Hematopoietic multipotent progenitor cell treated with erythropoietin and hydrocortisone succinate and interleukin-3 and kit ligand, for 8 days (in vitro differentiated cells): ENCODE measurements at places on chromosomes 2 and 18.

DNA sequence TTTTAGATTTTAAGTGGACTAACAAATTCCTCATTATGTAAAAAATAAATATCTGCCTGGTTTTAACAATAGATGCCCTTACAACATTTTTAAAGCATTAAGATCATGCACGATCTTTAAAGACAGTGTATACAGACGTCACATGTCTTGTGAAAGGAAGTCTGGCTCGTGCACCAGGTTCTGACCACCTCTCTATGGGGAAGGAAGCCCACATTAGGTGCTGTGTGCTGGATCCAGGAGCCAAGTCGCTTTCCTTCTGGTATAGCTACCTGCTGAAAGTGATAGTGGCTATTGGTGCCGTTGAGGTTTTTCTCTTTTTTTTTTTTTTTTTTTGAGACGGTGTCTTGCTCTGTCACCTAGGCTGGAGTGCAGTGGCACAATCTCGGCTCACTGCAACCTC is 116.5 kb downstream of the NCK2 start:
- no peak for DNase-seq

DNA sequence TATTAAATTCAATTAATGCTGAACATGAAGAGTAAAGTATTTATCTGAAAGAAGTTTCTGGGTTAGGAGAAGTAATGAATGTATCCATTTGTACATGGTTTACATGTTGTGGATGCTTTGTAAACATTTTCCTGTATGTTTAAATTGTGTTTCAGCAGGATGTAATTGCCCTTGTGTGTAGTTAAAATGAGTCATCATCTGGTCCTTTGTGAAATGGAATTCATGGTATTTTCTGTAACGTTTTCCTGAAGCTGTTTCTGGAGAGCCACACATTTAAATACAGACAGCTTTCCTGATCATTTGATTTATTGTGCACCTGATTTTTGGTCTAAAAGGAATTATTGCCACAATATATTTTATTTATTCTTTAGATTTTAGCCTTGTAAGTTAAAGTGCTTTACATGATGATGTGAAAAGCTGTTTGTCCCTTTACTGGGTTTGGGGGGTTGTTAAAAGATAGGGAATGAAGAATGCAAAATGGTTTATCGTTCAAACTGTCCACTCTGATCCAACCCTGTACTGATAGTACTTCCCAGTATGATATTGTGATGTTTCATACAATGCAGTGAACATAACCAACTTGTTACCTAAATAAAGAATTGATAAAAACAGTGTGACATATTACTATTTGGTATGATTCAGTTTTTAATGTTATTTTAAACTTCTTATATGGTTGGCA is 41.7 kb upstream of the SLC3A1 start:
- DNase-seq: no peak

DNA sequence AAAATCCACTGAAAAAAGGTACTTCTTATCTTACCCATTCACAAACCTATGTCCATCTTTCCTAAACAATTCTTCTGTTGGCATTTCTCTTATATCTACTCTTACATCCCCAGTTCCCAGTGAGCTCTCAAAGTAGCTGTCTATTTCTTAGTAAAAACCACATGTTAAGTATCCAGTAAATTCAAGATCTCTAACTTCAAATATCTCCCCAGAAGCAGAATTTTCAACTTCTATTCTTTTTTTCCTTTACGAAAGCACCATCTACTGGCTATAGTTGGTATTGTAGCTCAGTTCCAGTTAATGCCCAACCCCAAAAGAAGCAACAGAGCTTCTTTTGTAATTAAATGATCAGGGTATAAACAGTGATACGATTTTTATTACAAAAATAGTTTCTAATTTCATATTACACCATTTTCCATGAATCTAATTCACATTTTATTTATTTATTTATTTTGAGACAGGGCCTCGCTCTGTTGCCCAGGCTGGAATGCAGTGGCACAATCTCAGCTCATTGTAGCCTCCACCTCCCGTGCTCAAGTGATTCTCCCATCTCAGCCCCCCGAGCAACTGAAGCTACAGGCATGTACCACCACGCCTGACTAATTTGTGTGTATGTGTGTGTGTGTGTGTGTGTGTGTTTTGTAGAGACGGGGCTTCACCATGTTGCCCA is 28.5 kb downstream of the HRH4 start:
- DNase-seq: peak; percentile 65

GRCh38 chr2:16278421-16279200 is 338.3 kb downstream of the MYCN start:
- no peak for DNase-seq
